ENCODE measurements at places on chromosomes 16 and 17.

- DNase-seq, result no peak
Measured at GRCh38 chr16:70704586-70704985, 18.7 kb upstream of the MTSS2 start.

GRCh38 chr16:28879261-28879840 is 1.1 kb downstream of the ATP2A1 start:
- DNase-seq, result no peak

GRCh38 chr16:456891-457483 is 31.5 kb downstream of the RAB11FIP3 start:
- DNase-seq, result no peak

GRCh38 chr17:43713494-43714162 is 45.0 kb downstream of the SOST start:
- no peak for DNase-seq

DNA sequence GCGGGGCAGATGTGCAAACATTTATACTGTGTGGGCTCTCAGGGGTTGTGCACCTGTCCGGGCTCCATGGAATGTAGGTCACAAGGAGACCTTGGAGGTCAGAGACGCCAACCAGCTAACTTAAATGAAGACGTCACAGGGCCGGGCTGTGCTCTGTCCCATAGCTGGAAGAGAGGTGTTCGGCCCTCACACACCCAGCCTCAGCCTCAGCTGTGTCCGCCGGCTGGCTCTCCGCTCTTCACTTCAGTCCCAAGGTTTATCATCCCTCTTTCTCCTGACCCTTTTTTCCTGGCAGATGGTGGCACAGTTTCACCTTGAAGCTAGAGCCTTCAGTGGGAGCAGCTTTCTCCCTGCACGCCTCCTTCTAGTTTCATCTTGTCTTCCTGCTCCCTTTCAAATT is 6.0 kb upstream of the RBFOX3 start:
- no peak for DNase-seq

DNA sequence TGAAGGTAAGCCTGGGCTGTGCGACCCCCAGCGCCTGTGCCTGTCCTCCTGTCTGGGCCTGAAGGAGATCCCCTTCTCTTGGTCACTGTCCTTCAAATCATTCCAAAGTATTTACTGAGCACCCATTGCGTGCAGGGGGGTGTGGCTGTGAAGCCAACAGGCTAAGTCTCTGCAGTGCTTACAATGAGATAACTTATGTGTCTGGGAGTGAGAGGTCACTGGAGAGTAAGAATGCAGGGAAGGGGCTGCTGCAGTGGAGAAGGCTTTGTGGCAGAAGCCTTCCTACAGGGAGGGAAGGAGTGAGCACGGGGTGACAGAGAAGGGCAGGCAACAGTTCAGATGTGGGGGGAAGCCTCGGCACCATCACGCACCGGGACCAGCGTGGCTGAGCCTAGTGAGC is 11.2 kb upstream of the SMIM5 start:
- DNase-seq, result no peak

GRCh38 chr16:17389384-17389783 is 81.4 kb downstream of the XYLT1 start:
- no peak for DNase-seq

DNA sequence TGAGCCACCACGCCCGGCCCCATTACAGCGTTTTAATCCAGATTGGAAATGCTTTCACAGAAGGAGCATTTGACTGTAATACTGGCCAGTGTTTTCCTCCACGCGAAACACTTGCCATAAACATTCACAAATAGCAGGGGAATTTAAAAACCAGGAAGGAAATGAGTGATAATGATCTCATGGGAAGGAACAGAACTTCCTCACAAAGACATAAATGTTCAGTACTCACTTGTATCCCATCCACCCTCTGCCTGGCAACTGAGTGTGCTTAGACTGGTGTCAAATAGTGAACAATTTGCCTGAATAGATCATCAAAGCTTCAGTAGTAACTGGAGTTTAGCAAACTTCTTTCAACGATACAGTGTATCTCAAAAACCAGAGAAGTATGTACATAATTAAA is 54.1 kb downstream of the PSMD12 start:
- no peak for DNase-seq
